C1 segment of cervical spinal cord (tissue), 14 donors: ENCODE measurements at places on chromosomes 5 and 9.
A peak's percentile ranks its signal among the peaks of the same experiment; 100 is the strongest.

GRCh38 chr5:43780586-43780985 is 177.6 kb downstream of the NNT start:
- no peak for DNase-seq

GRCh38 chr5:83034528-83035207 is 42.5 kb downstream of the TMEM167A start:
- no peak for DNase-seq

DNA sequence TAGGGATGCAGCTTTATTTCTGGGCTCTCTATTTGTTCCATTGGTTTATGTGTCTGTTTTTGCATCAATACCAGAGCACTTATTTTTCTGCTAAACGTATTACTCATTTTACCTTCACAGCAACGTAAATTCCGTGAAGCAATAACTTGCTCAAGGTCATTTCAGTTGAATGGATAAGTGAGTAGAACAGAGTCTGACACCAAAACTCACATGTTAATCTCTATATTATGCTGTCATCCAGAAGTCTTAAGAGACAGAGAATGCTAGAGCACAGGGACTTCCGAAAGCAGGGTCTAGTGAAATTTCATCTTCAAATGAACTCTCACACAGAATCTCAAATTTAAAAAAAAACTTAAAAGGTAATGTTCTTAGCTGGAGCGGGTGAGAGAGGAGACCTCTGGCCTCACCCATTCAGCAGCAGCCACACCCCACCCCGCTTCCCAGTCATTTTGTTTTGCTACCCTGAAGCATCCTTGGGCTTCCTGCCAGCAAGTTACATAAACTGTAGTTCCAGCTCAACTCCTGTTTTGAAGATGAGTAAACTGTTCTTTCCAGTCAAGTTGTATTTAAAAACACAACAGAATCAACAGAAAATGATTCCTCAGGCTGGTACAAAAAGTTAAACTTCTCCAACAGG is 69.3 kb downstream of the TRIM36 start:
- no peak for DNase-seq

DNA sequence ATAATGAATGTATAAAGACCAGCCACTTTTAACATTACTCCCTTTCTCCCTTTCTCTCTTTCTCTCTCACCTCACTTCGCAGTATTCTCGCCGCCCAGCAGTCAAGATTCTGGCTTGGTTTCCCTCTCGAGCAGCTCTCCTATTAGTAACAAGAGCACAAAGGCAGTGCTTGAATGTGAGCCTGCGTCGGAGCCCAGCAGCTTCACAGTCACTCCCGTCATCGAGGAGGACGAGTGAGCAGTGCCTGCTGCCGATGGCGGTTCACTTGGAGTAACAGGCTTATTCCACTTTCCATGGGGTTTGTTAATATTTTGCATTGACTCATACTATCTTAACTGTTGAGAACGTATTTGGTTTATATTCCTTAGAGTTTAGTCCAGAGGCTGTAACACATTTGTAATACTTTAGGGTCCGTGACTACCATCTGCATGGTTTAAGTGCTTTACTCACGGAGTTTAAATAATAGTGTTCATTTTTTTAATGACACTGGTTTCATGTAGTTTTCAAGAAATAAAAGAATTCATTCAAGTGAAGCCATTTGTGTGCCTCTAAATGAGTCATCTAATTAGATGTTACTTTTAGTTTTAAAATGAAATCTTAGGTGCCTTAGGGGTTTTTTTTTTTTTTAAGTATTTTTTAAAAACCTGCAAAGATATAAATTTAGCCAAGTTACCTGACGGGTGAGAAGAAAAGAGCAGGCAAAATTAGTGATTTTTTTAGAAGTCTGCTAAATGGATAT is 8.4 kb upstream of the DMRT3 start:
- no peak for DNase-seq

DNA sequence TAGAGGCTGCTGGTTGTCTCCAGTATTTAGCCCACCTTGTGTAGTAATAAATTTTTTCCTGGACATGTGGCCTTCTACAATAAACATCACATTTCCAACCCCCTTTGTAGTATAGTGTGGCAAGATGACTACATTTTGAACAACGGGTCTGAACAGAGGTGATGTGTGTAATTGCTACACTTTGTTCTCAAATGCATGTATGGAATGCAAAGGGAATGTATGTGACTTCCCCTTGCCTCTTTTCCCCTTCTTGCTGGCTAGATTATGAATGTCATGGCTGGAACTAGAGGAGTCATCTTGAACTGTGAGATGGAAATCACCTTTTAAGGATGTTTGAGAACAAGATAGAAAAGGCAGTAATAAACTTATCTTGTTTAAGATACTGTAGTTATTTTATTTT is 54.5 kb downstream of the PRR16 start:
- DNase-seq = no peak

DNA sequence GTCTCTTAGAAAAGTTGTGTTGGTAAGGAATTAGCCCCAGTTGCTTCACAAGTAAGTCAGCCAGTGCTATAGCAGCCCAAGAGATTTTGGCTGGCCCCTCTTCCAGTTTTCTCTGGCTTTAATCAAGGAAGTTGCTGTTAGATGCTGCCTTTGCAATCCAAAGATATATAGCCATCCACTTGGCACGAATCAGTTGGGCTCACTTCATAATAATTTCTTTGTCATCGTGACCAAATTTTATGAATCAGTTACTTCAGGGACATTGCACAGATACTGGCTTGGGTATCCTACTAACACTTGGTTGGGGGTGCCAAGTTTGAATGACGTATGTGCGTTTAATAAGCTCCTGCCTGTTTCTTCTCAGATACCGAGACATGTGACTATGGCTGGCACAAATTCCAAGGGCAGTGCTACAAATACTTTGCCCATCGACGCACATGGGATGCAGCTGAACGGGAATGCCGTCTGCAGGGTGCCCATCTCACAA is 81.5 kb downstream of the VCAN start:
- no peak for DNase-seq

DNA sequence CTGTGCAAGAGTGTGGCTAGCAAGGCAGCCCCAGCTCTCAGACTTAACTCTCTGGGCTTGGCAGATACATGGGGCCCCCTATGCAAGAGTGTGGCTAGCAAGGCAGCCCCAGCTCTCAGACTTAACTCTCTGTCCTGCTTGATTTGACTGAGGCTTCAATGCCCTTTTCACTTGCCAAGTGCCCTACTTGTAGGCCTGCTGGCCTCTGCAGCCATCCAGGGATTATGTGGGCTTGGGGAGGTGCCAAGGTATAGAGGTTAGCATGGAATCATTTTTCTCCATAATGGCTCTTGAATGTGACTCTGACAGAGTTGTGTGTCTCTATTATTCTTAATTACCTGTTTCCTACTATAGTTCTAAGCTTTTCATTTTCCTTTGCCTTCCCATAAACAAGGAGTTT is 115.5 kb upstream of the RUSC2 start:
- no peak for DNase-seq

DNA sequence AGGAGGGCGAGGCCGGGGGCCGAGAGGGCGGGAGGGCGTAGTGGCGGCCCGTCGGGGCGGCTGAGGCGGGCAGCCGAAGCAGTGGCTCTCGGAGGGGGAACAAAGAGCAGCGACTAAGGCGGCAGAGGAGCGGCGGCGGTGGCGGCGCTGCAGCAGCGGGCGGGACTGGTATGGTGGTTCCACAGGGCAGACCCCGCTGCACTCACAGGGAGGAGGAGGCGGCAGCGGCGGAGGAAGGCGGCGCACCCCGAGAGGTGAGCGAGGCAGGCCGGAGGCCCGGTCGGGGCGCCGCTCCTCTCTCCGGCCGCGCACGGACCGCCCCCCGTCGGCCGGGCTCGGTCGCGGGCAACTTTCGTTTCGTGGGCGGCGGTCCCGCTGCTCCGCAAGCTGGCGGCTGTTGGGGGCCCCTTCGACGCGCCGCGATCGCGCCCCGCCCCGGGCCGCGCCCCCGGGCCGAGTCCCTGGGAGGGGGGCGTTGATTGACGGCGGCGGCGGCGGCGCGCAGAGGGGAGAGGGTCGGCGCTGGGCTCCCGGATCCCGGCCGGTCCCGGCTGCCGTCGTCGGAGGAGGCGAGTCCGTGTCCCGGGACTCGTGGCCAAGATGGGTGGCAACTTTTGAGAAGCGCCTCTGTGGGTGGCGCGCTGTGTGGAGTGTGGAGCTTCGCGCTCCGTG is 467 bp downstream of the CNOT6 start:
- DNase-seq = peak; percentile 19

GRCh38 chr5:19795218-19795617 is 192.8 kb downstream of the CDH18 start:
- no peak for DNase-seq

DNA sequence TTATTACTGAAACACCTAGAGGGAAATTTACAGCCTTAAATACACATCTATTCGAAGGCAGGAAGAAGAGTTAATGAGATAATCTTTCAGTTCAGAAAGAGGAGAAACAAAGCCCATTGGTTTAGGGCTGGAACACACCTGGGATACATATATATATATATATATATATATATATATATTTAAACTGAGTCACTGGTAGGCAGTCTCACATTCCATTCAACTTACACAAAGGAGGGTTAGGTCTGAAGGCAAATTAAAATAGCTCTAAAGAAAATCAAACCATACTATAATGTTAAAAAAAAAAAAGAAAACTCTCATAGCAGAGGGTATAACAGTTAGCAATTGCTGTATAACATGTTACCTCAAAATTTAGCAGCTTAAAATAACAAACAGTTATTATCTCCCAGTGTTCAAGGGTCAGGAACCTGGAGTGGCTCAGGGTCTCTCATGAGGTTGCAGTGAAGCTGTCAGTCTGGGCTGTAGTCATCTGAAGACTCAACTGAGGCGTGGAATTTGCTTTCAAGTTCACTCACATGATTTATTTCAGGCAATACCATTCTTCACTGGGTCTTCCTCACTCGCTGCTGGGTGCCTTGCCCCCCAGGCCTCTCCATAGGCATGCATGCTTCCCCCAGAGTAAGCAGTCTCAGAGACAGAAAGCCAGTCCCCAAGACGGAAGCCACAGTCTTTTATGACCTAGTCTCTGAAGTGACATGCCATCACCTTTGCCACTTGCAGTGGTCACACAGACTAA is 332.8 kb downstream of the NSG2 start:
- DNase-seq = no peak

- DNase-seq = no peak
Measured at GRCh38 chr9:131960311-131960710, 119.4 kb downstream of the MED27 start.

- DNase-seq = no peak
Measured at GRCh38 chr9:106726070-106726815, 136.7 kb upstream of the ZNF462 start.

- DNase-seq = no peak
Measured at GRCh38 chr5:40568548-40568947, 111.2 kb upstream of the PTGER4 start.

DNA sequence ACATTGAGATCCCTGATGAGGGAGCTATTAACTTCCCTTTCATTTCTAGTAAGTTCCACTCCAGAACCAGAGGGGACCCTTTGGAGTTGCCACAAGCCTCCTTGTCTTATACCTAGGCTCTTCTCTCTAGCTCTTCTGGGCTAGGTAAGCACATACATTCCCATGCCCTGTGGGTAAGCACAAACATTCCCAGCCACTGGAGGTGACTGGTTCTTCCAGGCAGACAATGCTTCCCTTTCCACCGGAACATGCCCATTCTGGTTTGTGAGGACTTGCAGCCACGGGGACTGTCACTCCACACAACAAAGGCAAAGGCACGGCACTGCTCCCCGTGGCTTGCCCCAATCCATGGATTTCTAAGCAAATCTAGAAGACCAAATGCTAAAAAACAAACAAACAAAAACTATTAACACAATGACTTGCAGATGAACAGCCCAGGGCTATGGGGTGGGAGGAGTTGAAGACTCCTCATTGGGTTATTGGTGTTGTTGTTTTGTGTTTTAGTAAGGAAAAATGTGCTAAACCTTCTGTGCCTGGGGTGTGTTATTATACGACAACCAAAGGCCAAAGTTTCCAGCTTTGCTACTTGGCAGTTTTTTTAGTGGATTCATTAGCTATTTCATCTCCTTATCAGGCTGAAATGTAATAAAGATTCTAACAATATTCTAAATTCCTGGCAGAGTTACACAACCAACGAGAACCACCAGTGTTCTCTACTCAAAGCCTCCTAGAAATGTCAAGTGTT is 276.2 kb downstream of the SYK start:
- DNase-seq = no peak

- no peak for DNase-seq
Measured at GRCh38 chr5:71663191-71663969, 55.7 kb upstream of the CARTPT start.

DNA sequence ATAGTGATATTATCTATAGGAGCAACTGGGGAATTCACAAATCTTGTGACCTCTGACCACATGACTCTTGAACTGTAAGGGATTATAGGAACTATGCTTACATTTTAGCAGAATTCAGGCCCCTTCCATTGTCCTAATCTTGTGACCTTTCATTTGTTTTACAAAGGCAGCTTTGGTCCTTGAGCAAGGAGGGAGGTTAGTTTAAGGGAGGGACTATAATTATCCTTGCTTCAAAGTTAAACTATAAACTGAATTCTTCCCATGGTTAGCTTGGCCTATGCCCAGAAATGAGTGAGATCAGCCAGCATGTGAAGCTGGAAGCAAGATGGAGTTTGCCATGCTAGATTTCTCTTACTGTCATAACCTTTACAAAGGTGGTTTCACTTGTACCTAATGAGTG is 51.2 kb downstream of the TARS1 start:
- no peak for DNase-seq

DNA sequence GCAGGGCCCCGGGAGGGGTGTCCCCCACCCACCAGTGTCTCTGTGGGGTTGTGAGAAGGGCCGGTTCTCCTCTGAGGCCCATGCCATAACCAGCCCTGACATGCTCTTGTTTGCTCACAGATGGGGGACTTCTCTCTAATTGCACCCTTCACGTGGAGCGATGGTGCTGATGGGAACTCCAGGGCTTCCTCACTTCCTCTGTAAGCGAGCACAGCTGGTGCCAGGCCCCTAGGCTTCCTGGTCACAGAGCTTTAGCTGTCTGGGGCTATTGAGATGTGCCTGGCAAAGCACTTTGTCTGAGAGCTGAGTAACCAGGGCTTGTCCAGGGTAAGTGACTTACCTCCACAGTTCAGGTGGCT is 36.4 kb downstream of the PHF2 start:
- DNase-seq = no peak

GRCh38 chr9:105683688-105684275 is 10.6 kb upstream of the TMEM38B start:
- no peak for DNase-seq

DNA sequence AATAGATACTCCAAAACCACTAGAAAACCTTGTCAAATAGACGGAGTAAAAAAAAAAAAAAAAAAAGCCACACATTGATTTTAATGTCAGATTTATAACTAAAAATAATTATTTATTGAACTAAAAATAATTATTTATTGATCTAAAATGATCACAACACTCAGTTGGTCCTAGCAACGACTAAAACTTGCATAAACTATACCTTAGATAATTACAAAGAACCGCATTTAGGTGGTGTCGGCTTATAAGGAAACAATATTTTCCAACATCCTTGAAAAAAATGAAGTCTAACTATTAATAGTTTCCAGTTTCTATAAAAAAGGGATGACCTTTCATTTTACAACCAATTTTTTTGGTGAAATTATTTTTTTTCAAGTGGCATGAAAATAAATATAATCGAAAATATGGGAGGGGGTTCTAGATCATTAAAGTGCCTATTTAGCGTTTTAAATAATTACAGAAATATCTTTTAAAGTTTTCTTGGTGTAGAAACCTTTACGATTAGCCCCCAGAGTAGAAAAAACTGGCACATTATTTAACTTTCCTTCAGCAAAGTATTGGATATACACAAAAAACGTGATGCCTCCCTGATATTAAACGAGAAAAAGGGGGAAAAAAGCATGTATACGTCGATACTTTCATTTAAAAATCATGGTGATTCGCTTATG is 3.7 kb downstream of the ARRDC3 start:
- no peak for DNase-seq
